ENCODE measurements at places on chromosomes 7 and 10.

GRCh38 chr10:116692225-116692624, 50.1 kb downstream of the HSPA12A start:
- no peak overlapping the region for H3K27ac ChIP-seq
- no peaks in the 10 kb centered on the region for H3K36me3 ChIP-seq
- H3K4me1 ChIP-seq, result no peaks in the 10 kb centered on the region
- no peak for DNase-seq

- H3K4me1 ChIP-seq, result no peaks in the 10 kb centered on the region
- no peaks in the 10 kb centered on the region for H3K36me3 ChIP-seq
- no peak overlapping the region for H3K27ac ChIP-seq
- no peak for DNase-seq
Observed at GRCh38 chr10:83373671-83374070, 765.6 kb upstream of the GHITM start.

- H3K36me3 ChIP-seq, result no peaks in the 10 kb centered on the region
- peaks cover 18% of the 10 kb centered on the region for H3K4me1 ChIP-seq
- no peak overlapping the region for H3K27ac ChIP-seq
- no peak overlapping the region for H3K4me3 ChIP-seq
Observed at GRCh38 chr7:48042216-48042615, 6.9 kb downstream of the C7orf57 start.

GRCh38 chr7:94039368-94040035, 35.3 kb upstream of the BET1 start:
- no peak for DNase-seq
- H3K4me3 ChIP-seq, result no peak overlapping the region
- no peaks in the 10 kb centered on the region for H3K4me1 ChIP-seq
- H3K27ac ChIP-seq, result no peak overlapping the region
- H3K36me3 ChIP-seq, result no peaks in the 10 kb centered on the region
